ENCODE measurements at places on chromosomes 5 and 9.

DNA sequence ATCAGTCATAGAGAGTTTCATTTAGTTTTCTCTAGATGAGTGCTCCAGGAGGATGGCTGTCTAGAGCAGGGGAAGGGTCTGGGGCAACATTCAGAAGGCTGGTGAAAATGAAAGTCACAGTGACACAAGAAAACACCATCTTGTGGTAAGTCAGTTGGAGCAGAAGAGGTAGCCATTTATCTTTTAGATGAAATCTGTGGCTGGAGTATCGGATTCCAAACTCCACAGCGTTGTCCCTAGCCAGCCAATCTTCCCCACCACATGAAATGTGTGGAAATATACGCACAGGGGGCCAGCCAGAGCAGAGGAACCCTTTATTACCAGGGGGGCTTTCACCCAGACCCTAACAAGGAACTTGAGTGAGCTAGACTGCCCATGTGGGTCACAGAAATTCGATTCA lies 15.9 kb upstream of the TNFAIP8 start:
- no peak for DNase-seq

- DNase-seq = peak; percentile 49
Observed at GRCh38 chr9:20437476-20437875, 184.8 kb downstream of the MLLT3 start.

- no peak for DNase-seq
Observed at GRCh38 chr9:120532475-120532874, 47.5 kb downstream of the CDK5RAP2 start.

- DNase-seq = no peak
Observed at GRCh38 chr5:53378590-53379247, 101.7 kb upstream of the FST start.

DNA sequence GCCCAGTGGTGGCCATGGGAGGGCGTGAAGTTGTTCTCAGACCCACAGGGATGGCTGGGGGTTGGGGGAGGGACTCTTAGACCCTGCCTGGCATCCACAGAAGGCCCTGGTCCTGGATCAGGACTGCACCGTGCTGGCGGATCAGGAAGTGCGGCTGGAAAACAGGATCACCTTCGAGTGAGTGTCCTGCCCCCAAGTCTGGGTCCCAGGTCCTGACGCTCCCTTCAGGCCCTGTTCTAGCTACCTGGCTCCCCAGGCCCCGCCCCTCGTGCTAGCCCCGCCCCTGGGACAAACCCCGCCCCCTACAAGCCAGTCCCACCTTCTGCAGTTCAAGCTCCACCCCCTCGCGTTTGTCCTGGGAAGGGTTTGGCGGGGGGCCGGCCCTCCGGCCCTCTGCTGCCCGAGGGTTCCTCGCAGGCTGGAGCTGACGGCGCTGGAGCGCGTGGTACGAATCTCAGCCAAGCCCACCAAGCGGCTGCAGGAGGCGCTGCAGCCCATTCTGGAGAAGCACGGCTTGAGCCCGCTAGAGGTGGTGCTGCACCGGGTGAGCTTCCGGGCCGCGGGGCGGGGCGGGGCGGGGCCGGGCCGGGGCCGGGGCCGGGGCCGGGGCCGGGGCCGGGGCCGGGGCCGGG lies 12.9 kb downstream of the RGS14 start:
- DNase-seq = no peak

- DNase-seq = no peak
Observed at GRCh38 chr5:127426661-127427060, 90.8 kb upstream of the PRRC1 start.

DNA sequence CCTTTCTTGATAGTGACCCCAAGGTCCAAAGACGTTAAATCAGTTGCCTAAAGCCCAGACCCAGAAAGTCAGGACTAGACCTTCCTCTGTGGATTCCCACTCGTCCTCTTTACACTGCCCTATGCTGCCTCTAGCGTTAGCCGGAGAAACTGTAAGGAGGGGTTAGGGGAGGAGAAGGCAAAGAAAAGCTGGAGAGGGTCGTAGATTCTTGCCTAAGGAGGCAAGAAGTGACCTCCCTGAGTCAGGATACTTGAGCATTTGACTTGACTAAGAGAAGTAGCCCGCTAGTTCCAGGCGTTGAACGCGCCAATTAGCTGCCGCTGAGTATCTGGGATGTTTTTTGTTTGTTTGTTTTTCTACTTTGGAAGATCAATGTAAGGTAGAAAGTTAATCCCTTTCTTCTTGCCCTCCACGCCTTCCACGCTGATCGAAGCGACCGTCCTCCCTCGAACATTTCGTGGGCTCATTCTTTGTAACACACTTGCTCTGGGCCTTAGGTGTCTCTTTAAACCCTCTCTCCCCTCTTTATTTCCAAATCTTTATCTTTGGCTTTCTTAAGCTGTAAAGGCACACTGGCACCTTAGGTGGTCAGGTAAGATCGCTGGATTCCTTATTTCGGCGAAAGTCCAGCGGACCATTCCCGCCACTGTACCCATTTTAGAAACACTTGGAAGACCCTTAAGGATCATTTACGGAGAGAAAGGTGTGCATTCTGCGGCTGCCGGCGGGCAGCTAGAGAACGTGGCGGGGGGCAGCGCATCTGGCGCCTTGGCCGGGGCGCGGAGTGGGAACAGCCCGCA lies 5.1 kb upstream of the RGMB start:
- DNase-seq = no peak

GRCh38 chr5:88716101-88716500 lies 166.9 kb downstream of the MEF2C start:
- no peak for DNase-seq

DNA sequence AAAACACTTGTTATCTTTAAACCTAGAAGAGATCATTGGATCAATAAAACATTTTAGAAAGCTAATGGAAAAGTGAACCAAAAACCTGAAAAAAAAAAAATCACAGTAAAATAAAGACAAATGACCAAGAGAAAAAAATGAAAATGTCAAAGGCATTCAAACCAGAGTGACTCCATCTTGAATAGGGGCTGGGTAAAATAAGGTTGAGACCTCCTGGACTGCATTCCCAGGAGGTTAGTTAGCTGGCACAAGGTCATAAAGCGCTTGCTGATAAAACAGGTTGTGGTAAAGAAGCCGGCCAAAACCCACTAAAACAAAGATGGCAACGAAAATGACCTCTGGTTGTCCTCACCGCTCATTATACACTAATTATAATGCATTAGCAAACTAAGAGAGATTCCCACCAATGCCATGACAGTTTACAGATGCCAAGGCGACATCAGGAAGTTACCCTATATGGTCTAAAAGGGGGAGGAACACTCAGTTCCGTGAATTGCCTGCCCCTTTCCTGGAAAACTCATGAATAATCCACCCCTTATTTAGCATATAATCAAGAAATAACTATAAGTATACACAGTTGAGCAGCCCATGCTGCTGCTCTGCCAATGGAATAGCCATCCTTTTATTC lies 116.7 kb upstream of the NEK6 start:
- DNase-seq = no peak

GRCh38 chr9:136110082-136111061 lies 8.3 kb downstream of the TMEM250 start:
- no peak for DNase-seq

GRCh38 chr9:120876842-120877240 lies at the start of gene PHF19:
Gene PHF19, minus strand, starts transcription at chr9:120877188. Its CDS starts 2,447 bp downstream, at chr9:120874741.
- DNase-seq = no peak

GRCh38 chr5:112239996-112240395 lies 179.1 kb downstream of the EPB41L4A start:
- no peak for DNase-seq

- DNase-seq = no peak
Observed at GRCh38 chr5:171762021-171762608, 23.5 kb upstream of the SMIM23 start.

- no peak for DNase-seq
Observed at GRCh38 chr5:127697894-127698600, 5.1 kb upstream of the CCDC192 start.

GRCh38 chr9:92764381-92764987 lies at the start of gene BICD2:
Gene BICD2, minus strand, starts transcription at chr9:92764833. Its CDS starts 89 bp downstream, at chr9:92764744.
- no peak for DNase-seq

DNA sequence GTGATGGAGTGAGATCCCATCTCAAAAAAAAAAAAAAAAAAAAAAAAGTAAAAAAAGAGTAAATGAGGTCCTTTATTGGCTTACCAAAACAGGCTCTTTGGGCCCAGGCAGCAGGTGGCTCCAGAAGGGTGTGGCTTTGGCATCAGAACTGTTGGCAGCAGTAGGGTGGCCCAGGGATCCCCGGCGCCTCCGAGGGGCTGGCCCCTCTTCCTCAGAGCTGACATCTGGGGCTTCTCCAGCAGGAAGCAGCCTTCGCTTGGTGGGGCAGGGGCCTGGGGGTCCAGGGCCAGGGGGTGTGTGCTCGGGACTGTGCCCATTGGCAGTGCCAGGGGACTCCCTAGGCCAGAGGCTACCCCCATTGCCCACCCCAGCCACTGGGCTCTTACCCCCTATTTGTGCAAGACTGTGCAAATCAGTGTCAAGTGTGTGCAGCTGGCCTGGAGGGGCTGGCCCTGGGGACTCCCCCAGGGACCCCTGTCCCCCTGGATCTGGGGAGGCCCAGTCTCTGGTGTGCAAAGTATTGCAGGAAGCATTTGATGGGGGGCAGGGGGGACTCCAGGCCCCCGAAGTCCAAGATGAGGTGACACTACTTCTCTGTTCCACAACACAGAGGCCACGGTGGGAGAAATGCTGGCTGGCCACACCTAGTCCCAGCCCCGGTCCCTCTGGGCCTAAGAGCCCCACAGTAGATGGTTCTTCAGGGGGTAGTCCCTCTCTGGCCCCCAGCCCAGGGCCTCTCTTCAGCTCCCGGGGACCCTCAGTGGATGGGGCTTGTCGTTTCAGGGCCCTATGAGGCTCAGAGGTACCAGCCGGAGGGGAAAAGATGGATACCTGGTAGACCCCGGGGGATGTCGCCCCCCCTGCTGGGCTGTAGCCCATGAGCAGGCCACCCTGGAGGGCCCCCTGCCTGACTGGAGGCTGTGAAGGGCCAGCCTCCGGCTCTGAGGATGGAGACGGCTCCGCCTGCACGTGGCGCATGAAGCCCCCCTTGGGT lies 4.7 kb upstream of the STOML2 start:
- no peak for DNase-seq

All from AG04449 (cell line).